ENCODE measurements at places on chromosomes 16 and 17.

- no peak overlapping the region for H3K27ac ChIP-seq
- H3K4me1 ChIP-seq = peaks cover 5% of the 10 kb centered on the region
- DNase-seq = no peak
- no peak overlapping the region for H3K4me3 ChIP-seq
- H3K36me3 ChIP-seq = peaks cover 5% of the 10 kb centered on the region
Measured at GRCh38 chr17:51071556-51071955, 49.1 kb downstream of the SPAG9 start.

DNA sequence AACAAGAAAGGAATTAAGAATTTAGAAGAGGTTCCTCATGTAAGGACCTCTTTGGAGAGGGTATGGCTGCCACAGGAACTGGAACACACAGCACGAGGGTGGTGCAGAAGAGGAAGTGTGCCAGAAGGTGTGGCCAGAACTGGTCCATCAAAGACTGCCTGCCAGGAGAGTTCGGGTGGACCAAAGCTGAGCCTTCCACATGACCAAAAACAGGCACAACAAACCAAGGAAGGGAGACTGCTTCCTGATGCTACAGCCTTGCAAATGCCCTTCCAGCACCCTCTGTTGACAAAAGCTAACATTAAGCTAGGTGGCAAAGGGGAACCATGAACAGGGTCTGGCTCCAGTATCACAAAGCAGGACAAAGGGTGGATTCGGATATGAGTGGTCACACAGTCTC, 125.8 kb upstream of the TMEM97 start:
- H3K27me3 ChIP-seq = no peaks in the 10 kb centered on the region
- H3K4me1 ChIP-seq = peaks cover 14% of the 10 kb centered on the region
- H3K27ac ChIP-seq = no peak overlapping the region
- DNase-seq = no peak
- H3K36me3 ChIP-seq = peaks cover 24% of the 10 kb centered on the region

GRCh38 chr17:27288183-27288582, 5.7 kb upstream of the WSB1 start:
- H3K36me3 ChIP-seq = no peaks in the 10 kb centered on the region
- no peak overlapping the region for H3K27ac ChIP-seq
- H3K4me1 ChIP-seq = peaks cover 8% of the 10 kb centered on the region
- DNase-seq = no peak
- no peak overlapping the region for H3K4me3 ChIP-seq

DNA sequence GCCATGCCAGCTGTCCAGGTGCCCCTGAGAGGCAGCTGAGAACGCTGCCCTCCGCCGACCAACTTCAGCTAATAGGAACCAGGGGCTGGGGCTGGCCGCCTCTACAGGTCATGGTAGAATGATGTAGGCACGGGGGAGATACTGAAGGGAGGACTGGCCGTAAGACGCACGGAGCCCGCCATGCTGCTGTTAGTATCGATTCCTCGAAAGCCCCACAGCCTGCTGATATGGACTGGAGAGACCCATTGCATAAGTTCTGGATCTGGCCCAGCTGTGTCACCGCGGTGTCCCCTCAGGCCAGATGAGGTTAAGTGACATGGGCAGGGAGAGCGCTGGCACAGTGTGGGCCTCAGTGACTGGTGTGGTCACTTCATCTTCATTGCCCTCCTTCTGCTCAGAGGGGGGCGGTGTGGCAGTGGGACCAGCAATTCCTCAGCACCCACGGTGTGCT, 75.6 kb downstream of the AMFR start:
- no peak overlapping the region for H3K4me3 ChIP-seq
- no peak for DNase-seq
- no peak overlapping the region for H3K27ac ChIP-seq
- H3K4me1 ChIP-seq = peaks cover 2% of the 10 kb centered on the region

DNA sequence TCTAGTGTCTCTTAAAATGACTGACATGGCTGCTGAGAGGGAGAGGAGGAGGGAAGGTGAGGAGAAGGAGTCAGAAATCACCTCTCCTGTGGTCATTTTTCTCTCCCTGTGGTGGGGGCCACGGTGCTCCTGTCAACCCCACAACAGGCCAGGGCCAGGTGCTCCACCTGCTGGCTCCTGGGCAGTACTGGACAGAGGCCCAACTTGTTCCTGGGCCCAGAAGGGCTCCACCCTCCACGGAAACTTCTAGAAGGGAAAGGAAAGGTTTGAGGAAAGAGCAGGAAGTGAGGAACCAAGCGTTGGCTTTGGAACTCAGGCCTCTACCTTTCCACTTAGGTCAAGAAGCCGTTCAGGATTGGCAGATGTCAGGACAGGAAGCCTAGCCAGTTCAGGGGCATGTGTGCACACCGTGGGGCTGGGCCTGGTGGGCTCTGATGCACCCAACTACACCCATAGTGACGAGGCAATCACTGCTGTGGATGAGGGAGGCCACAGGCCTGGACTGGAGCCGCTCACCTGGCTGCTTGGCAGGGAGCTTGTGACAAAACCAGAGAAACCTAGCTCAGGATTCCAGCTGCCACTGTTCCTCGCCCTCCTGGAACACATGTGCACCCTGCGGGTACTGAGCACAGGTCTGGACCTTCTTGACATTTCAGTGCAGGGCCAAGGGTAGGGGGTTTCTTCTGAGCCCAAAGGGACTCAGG, 36.1 kb downstream of the WNT3 start:
- peaks cover 2% of the 10 kb centered on the region for H3K36me3 ChIP-seq
- peaks cover 57% of the 10 kb centered on the region for H3K4me1 ChIP-seq
- no peak for DNase-seq
- H3K27ac ChIP-seq = peak overlapping the region; percentile 82

DNA sequence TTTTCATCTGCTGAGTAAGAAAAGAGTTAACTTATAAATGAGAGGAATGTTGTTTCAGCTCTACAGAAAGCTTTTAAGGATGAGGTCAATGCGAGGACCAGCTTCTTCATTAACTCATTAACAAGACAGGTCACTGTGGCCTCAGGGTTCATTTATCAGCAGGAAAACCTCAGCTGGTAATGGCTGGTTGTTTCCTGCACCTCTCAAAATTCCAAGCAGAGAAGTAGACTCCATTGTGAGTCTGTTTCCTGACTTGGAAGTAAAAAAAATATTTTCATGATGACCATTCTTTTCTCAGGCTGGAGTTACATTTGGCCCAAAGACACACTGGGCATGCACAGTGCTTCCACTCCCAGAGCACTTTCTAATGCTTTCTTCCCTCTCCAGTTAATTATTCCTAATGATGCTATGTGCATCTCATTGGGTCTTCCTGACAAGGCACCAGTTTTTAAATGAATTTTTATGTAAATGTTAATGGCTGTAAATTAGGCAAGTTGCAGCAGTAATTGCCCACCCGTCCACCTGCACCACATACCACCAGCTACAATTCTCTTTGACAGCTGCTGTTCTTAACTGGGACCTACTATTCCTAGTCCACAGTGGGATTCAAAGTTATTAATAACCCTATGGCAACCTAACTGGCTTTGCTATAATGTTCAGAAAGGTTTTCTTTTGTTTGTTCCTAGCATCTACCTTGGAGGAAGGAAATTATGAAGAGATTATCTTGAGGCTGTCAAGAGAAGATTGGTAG, 89.5 kb upstream of the BCAR1 start:
- H3K36me3 ChIP-seq = peaks cover 2% of the 10 kb centered on the region
- no peak for DNase-seq
- peak overlapping the region; percentile 88 for H3K27ac ChIP-seq
- H3K4me1 ChIP-seq = peaks cover 61% of the 10 kb centered on the region
- H3K27me3 ChIP-seq = no peaks in the 10 kb centered on the region
- H3K4me3 ChIP-seq = peak overlapping the region; percentile 3

DNA sequence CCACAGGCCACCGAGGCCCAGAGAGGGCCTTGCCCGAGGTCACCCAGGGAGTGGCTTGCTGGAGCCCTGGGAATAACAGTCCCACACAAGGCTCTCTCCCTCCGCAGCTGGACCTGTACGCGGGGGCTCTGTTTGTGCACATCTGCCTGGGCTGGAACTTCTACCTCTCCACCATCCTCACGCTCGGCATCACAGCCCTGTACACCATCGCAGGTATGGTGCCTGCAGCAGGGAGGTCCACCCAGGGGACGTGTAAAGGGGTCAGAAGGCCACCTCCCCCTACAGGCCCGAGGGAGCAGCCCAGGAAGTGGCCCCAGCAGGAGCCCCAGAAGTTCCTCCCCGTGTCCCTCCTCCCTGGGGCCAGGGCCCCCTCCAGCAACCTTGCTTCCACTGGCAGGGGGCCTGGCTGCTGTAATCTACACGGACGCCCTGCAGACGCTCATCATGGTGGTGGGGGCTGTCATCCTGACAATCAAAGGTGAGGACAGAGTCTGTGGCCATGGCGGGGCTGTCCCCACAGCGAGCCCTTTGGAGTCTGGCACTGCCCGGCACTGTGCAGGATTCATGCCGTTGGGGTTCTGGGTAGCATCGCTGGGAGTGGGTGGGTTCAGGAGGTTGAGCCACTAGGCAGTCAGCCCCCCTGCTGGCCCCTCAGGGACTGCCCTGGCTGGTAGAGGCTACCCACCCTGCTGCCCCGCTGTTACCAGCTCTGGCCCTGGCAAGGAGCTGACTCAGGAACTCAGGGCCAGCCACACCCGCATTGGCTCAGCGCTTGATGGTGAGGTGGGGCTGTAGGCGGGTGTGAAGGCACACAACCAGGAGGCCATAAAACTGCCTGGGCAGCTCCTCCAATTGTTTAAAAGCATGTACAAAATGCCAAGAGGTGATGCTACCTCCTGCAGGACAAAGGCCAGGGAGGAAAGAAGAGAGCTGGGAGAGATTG, 17.3 kb downstream of the SLC5A10 start:
- no peak overlapping the region for H3K4me3 ChIP-seq
- H3K27me3 ChIP-seq = no peaks in the 10 kb centered on the region
- H3K36me3 ChIP-seq = peaks cover 5% of the 10 kb centered on the region
- H3K4me1 ChIP-seq = peaks cover 21% of the 10 kb centered on the region
- DNase-seq = no peak
- peak overlapping the region; percentile 91 for H3K27ac ChIP-seq

- no peaks in the 10 kb centered on the region for H3K36me3 ChIP-seq
- H3K27me3 ChIP-seq = peaks cover 14% of the 10 kb centered on the region
- DNase-seq = no peak
- H3K4me3 ChIP-seq = no peak overlapping the region
- H3K27ac ChIP-seq = no peak overlapping the region
- no peaks in the 10 kb centered on the region for H3K4me1 ChIP-seq
Measured at GRCh38 chr17:49582789-49583188, 7.1 kb downstream of the NXPH3 start.

- no peak overlapping the region for H3K27ac ChIP-seq
- H3K4me1 ChIP-seq = no peaks in the 10 kb centered on the region
- H3K27me3 ChIP-seq = peaks cover 30% of the 10 kb centered on the region
- H3K4me3 ChIP-seq = no peak overlapping the region
- no peak for DNase-seq
Measured at GRCh38 chr17:3972931-3973330, 8.7 kb upstream of the ATP2A3 start.

- peaks cover 27% of the 10 kb centered on the region for H3K36me3 ChIP-seq
- H3K27me3 ChIP-seq = no peaks in the 10 kb centered on the region
- no peak for DNase-seq
- H3K4me3 ChIP-seq = no peak overlapping the region
Measured at GRCh38 chr17:49054342-49055092, 57.3 kb downstream of the IGF2BP1 start.

GRCh38 chr17:17051791-17052461, 9.7 kb downstream of the MPRIP start:
- H3K4me1 ChIP-seq = peaks cover 23% of the 10 kb centered on the region
- peaks cover 3% of the 10 kb centered on the region for H3K36me3 ChIP-seq
- no peak overlapping the region for H3K4me3 ChIP-seq
- DNase-seq = no peak
- peak overlapping the region; percentile 72 for H3K27ac ChIP-seq

GRCh38 chr16:90032674-90033331, 13.5 kb upstream of the DBNDD1 start:
- H3K27me3 ChIP-seq = no peaks in the 10 kb centered on the region
- no peak for DNase-seq
- no peak overlapping the region for H3K27ac ChIP-seq
- H3K4me1 ChIP-seq = no peaks in the 10 kb centered on the region

DNA sequence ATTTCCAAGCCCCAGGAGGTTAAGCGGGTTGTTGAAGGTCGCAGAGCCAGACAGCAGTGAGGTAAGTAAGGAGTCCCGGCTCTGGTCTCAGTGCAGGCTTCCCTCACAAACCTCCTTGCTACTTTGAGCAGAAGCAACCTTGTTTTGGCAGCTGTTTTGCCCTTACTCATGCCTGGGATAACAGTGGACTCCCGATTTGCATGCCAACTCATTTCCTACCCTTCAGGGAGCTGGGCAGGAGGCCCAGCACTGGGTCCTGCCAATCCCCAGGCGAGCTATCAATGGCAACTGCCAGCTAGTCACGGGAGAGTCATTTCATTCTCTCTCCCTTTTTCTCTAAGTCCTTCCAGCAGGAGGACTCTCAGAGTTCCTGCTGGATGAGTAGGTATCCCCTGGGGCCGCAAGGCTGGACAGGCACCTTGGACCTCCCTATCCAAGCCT, 72.0 kb upstream of the KSR1 start:
- H3K36me3 ChIP-seq = no peaks in the 10 kb centered on the region
- H3K27ac ChIP-seq = no peak overlapping the region
- no peak overlapping the region for H3K4me3 ChIP-seq
- no peak for DNase-seq
- H3K27me3 ChIP-seq = no peaks in the 10 kb centered on the region

- no peak overlapping the region for H3K4me3 ChIP-seq
- peaks cover 73% of the 10 kb centered on the region for H3K4me1 ChIP-seq
- H3K27me3 ChIP-seq = no peaks in the 10 kb centered on the region
- no peak for DNase-seq
Measured at GRCh38 chr17:50213026-50214022, 11.9 kb upstream of the COL1A1 start.

GRCh38 chr16:7597677-7598076, 265.0 kb downstream of the RBFOX1 start:
- no peak overlapping the region for H3K27ac ChIP-seq
- DNase-seq = no peak
- no peaks in the 10 kb centered on the region for H3K36me3 ChIP-seq
- H3K27me3 ChIP-seq = no peaks in the 10 kb centered on the region
- H3K4me3 ChIP-seq = no peak overlapping the region
- no peaks in the 10 kb centered on the region for H3K4me1 ChIP-seq

DNA sequence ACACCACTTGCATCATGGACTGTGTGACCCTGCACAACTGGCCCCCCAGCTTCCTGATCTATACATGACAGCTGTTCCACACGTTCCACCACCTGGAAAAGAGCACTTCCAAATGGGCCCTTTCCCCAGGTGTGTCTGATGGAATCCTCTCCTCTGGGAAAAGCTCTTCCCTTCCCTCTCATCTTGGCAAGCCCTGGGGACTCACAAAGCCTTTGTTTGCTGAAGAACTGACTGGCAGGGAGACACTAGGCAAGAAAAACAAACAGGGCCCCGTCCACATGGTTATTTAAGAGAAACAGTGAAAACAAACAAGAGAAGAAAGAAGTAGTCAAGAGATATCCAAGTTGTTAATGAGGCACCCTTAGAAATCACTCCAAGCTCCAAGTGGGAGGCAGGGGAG, 52.6 kb downstream of the C16orf95 start:
- H3K27me3 ChIP-seq = peaks cover 32% of the 10 kb centered on the region
- peaks cover 4% of the 10 kb centered on the region for H3K4me1 ChIP-seq
- no peak overlapping the region for H3K27ac ChIP-seq
- no peak for DNase-seq

GRCh38 chr17:15468126-15468525, 705 bp upstream of the CDRT4 start:
- no peak overlapping the region for H3K4me3 ChIP-seq
- no peak for DNase-seq
- peaks cover 14% of the 10 kb centered on the region for H3K4me1 ChIP-seq

- H3K27me3 ChIP-seq = no peaks in the 10 kb centered on the region
- no peak overlapping the region for H3K27ac ChIP-seq
- H3K4me1 ChIP-seq = no peaks in the 10 kb centered on the region
- DNase-seq = no peak
- no peak overlapping the region for H3K4me3 ChIP-seq
Measured at GRCh38 chr17:41024697-41025096, 2.3 kb downstream of the KRTAP1-5 start.

Measured in mesothelial cell of epicardium (in vitro differentiated cells).